Activated T-cell treated with anti-CD3 and anti-CD28 coated beads for 4 hours (primary cell): ENCODE measurements at places on chromosomes 2 and 18.

GRCh38 chr18:30988440-30988839, 54.1 kb downstream of the DSC3 start:
- DNase-seq, result no peak

- DNase-seq, result peak; percentile 23
These were observed 278.0 kb downstream of the NEDD4L start for GRCh38 chr18:58321986-58322385.

DNA sequence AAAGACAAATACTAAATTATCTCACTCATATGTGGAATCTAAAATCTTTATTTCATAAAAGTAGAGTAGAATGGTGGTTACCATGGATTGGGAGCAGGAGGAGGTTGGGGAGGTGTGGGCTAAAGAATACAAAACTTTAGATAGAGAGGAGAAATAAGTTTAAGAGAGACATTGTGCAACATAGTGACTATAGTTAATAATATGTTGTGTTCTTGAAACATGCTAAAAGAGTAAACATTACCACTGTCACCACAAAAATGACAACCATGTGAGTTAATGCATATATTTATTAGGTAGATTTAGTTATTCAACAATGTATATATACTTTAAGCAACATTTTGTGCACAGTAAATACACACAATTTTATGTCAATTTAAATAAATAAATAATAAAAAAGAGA, 128.5 kb upstream of the COL3A1 start:
- no peak for DNase-seq

GRCh38 chr2:134988994-134989605, 58.1 kb downstream of the MAP3K19 start:
- no peak for DNase-seq

DNA sequence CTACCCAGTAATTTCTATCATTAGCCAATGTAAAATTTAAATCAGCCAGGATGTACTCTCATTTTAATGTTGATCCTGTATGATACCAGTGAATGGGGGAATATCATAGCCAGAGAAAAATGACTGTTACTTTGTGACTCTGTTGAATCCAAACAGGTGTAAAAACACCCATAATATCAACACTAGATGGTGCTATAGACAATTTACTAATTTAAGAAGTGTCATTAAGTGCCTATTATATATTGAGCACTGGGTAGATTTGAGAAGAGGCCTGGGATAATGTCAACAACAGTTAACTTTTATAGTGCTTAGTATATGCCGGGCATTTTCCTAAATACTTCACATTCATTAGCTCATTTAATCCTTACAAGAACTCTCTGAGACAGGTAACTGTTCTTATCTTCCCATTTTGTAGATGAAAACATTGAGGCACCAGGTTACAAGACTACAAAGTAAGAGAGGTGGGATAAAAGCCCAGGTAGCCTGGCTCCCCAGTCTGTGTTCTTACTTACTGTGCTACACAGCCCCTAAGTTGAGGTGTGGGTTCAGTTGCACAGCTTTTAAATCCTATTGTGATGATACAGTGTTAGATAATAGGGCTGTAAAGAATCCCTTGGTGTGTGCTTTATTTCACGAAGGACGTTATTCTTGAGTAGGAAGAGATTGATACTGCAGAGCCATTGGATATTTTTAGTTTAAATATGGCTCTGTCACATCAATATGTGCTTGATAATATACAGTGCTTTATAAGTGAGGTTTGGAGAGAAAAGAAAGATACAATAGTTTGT, 325.5 kb downstream of the AGPS start:
- DNase-seq, result no peak

DNA sequence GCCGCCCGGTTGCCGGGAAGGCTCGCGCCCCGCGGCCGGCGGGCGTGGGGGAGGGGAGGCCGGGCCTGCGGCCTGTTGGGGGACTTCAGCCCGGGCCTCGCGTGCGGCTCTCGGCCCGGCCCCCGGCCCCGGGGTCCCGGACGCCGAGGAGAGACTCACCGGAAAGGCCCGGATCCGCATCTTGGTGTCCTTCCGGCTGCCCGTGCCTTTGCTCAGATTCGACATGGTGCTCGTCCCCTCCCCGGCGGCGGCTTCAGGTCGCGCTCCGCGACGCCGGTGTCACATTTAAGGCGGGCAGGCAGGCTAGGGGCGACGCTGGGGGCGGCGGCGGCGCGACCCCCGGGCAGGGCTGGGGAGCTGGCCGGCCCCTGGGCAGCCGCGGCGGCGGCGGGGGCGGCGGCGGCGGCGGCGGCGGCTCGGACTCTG, 365 bp downstream of the CUL3 start:
- DNase-seq, result peak; percentile 16

- no peak for DNase-seq
These were observed 243.0 kb downstream of the CELF4 start for GRCh38 chr18:37322492-37323035.

DNA sequence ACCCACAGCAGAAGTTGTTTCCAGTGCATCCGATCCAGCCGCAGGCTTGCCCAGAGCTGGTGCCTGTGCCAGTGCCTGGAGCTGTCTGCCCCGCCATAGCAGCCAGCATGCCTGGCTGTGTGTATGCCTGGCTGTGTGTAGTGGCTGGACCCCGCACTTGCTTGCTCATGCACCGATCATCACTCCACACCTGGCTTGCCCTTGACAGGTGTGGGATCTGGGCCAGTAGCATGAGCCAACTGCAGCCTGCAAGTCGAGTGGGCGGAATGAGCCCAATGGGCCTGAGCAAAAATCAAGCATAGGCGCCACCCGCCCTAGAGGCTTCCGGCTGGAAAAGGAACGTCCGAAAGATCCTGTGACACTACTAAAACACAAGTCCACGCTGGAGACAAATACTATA, 74.5 kb downstream of the EPB41L3 start:
- DNase-seq, result no peak

DNA sequence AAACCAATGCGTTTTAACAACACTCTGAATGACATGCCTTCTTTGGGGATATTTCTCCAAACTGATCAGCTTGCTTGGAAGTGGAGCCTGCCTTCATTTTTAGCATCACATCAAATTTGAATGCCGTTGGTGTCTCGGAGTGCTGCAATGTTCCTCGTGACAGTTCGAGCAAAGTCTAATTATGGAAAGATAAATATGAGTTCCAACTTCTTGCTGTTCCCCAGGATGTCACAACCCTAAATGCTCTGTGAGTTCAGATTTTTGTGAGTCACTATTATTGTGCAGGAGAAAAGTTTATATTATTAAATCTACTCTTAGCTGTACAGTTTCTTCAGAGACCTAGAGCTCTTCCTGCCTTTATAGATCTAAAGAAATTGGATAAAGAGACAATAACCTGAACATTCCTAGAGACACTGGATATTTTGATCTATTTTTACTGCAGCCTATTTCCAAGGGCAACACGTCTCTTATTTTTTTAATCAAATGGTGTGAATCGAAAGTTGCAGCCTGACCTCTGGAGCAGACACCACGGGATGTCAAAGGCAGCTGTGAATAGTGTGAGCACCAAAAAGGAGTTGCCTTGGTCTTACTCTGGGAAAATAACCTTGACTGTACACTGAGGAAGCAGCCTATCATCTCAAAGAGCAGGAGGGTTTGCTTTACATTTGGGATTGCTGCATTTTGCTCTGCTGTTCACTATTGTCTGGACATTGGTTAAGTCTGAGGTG, 330.1 kb downstream of the TDRD15 start:
- no peak for DNase-seq

GRCh38 chr2:164677733-164678132, 56.5 kb upstream of the GRB14 start:
- DNase-seq, result no peak

- DNase-seq, result no peak
These were observed 204.8 kb upstream of the GALNT5 start for GRCh38 chr2:157052685-157053224.

- no peak for DNase-seq
These were observed 115.6 kb downstream of the SMAD7 start for GRCh38 chr18:48835119-48835518.

DNA sequence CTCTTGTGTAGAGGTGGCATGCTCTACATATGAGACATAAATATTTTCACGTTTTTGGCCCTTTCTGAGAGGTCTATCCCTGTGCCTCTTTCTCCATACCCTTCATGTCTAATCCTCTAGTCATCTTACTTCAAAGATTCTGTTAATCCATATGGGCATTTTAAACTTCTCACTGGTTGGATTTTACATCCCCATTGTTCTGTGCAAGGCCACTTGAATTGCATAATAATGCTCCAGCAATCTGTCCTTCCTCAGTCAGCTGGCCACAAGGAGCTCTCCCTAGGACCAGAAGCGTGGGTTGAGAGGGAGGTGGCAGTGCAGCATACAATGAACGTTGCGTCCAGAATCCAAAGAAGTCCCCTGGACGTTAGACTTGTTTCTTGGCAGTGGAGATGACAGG, 58.2 kb downstream of the TDRD15 start:
- DNase-seq, result no peak

GRCh38 chr2:170369894-170370293, 191.9 kb downstream of the MYO3B start:
- no peak for DNase-seq

GRCh38 chr18:9249254-9249653, 85.3 kb upstream of the TWSG1 start:
- no peak for DNase-seq

DNA sequence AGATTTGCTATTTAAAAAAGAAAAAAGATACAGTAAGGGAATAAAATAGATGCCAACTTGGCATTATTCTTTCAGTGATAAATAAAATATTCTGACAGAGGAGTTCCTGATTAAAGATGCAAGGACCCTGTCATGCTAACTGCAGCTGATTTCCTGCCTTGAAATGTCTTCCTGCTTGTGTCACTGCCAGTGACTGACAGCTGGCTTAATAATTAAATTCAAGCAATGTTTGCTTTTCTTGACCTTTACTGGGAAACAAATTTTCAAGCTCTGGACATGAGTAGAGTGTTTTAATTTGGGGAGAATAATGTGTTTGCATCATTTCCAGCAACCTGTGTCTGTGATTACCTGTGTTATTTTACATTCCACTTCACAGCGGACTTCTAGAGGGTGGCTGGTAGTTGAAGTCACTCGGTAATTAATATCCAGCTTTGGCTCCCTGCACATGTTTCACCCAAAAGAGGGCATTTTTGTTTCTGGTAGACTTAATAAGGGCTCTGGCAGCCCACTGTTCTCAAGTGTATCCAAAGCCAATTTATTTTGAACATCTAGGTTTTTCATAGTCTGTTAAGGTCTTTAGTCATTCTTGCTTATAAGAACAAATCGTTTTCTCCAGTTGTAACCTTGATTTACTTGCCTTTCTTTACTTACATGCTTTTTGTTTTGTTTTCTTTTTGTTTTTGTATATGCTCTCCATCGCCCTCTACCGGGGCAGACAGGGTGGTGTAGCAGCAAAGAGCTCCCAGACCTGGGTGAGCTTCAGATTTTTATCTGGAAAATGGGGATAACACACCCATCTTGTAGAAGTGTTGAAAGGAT, 48.5 kb upstream of the PROKR1 start:
- peak; percentile 24 for DNase-seq
